ENCODE measurements at places on chromosomes 6 and 20.

- no peak for DNase-seq
Observed at GRCh38 chr6:159013229-159013628, 13.2 kb upstream of the RSPH3 start.

DNA sequence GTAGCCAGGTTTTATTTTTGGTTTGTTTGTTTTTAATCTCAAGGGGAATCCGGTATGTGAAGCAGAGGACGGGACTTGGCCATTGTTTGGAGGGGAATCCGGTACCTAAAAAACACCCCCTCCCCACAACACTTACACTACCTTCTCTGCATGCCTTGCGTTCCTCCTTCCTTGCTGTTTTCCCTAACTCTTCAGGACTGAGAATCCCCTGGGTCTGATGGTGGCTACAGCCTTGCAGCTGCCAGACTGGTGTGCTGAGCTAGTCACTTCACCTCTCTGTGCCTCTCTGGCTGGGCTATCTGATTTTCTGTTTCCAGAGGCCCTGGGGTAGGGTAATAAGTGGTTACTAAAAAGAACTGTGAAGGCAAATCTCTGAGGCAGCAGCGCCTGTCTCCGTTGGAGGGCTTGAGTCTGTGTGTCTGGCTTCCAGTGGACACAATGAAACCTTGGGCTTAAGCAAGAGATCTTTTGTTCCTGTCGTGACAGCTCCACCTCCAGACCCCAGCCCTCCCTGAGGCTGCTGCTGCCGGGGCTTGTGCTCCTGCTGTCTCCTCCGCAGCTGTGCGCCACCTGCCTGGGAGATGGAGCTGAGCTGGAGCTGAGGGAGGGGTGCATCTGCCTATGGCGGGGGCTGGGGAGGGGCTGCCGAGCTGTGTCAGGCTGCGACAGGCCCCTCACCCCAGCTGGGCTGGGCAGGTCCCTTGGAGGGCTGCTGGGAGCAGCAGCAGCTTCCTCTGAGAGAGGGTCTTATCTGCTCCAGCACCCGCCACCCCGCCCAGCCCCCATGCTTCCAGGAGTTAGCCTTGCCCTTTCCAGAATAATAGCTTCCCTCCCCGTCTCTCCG lies 65.8 kb upstream of the CCDC167 start:
- DNase-seq, result no peak

DNA sequence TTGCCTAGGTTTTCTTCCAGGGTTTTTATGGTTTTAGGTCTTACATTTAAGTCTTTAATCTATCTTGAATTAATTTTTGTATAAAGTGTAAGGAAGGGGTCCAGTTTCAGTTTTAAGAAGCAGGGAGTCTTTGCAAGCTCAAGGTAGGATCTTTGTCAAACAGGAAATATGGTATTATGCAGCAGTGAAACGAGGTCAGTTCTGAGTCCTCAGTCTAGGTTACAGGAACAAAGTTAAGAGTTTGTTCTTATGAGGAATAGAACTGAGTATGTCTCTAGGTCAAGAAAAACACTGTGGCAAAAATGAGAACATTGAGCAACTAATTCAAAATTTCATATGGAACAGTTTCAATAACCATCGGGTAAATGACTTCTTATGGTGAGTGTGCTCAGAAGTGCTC lies 63.6 kb downstream of the GCLC start:
- DNase-seq, result no peak

GRCh38 chr20:21162631-21163030 lies 36.7 kb downstream of the KIZ start:
- DNase-seq, result no peak

DNA sequence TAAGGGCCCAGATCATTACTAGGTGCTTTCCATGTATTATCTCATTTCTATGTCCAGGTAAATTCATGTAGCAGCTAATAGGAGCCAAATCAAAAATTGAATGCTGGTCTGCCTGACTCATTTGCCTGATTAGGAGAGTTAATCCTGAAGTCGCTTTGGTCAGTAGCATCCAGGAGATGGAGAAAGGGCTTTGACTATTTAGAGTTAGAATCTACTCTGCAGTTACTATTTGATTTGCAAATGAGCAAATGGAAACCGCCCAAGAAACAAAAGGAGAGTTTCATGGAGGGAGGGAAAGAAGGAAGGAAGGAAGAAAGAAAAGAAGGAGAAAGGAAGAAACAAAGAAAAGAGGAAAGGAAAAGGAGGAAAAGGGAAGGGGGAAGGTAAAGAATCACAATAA lies 539.6 kb upstream of the MMS22L start:
- no peak for DNase-seq

DNA sequence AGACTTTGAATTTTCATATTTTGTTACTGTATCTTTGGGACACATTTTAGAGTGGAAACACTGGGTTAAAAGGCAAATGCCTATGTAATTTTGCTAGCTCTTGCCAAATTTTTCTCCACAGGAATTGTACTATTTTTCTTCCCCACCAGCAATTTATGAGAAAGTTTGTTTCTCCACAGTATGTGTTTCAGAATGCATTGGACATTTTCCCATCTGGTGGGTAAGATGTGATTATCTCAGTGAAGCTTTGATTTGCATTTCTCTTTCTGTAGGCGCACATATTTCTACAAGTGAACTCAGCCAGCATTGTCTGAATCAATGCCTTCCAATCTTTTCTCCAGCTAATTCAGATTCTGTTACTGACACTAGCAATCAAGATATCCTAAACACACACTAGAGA lies 157.8 kb downstream of the RCAN2 start:
- DNase-seq, result no peak

DNA sequence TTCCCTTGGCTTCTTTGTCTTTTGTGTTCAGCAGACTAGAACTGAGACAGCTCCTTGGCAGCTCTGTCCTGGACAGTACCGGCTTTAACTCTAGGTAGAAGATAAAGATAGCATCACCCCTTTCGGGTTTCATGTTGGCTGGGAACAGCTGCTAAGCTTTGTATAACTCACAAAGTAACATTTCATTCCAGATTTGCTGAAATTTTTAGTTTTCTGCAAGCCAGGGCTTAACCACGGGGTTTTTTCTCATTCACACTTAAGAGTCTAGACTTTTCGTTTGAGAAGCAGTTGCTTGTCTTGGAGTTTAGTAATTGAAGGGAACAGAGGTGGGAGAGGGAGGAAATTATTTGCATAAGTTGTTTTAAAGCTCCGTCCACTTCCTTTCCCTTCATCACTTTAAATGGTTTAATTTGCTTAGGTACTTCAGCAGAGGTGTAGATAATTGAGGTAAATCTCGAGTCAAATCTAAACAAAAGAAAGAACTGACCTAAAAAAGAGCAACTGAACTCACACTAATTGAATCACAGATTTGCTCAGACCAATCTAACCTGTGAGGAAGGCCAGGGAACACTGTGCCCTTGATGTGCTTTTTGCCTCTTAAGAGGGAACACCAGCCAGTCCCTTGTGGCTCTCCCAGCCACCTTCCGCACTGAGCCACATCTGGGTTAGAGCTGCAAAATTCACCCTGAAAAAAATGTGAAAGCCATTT lies 48.3 kb downstream of the RREB1 start:
- no peak for DNase-seq

GRCh38 chr6:14109411-14109826 lies 8.2 kb upstream of the CD83 start:
- no peak for DNase-seq

GRCh38 chr6:41343641-41344187 lies 8.3 kb downstream of the NCR2 start:
- no peak for DNase-seq

- DNase-seq, result no peak
Observed at GRCh38 chr20:42690842-42691437, 498.8 kb downstream of the PTPRT start.

GRCh38 chr6:84137989-84138575 lies 89.4 kb downstream of the CEP162 start:
- no peak for DNase-seq

DNA sequence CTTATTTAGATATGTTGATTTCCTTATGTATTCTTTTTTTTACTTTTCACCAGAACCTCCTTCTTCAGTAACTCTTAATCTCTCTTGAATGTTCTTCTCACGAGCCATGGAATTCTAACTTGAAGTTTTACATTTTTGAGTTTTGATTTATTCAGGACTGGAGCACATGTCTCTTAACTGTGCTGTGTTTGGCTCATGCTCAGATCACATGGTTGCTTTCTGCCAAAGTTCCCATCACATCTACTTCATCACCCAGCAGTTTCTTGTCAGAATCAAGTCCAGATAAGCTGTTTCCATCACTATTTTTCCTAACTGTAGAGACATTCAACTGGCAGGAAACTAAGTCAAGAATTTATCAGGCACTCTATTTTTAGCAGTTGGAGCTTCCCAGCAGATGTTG lies 31.7 kb downstream of the SLC35A1 start:
- DNase-seq, result no peak

All from Right ventricle myocardium inferior (tissue), 1 donor.